ENCODE measurements at places on chromosomes 11 and 22. TPM values are rescaled to one million over a fixed set of nuclear protein-coding genes. Genes with fewer than 3 reads are reported as not detected.

GRCh38 chr11:37343290-37343689 is 745.3 kb upstream of the RAG2 start:
- no peak overlapping the region for H3K27ac ChIP-seq
- no peaks in the 10 kb centered on the region for H3K27me3 ChIP-seq
- DNase-seq: no peak
- H3K4me3 ChIP-seq: no peak overlapping the region
- no peaks in the 10 kb centered on the region for H3K36me3 ChIP-seq

GRCh38 chr11:61297341-61297740 is 2.2 kb upstream of the VWCE start:
- peaks cover 12% of the 10 kb centered on the region for H3K27me3 ChIP-seq
- H3K27ac ChIP-seq: no peak overlapping the region
- H3K4me1 ChIP-seq: peaks cover 33% of the 10 kb centered on the region
- DNase-seq: no peak

DNA sequence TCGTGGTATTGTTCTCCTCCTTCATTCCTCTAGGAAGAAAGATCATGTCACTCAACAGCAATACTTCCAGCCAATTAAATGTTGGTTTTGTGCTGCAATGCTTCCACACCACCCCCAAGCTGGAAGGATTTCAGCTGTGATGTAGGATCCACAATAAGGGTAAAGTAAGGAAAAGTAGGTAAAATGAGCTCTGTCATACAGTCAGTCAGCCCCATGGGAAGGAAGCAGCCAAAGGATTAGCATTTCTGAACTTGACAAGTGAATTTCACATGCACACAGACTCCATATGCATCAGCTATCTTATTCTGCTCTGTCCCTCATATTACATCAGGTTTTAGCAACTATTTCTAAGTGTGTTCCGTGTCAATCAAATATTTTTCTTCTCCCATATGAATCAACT is 197.9 kb downstream of the TTC28 start:
- H3K4me3 ChIP-seq: no peak overlapping the region
- no peak for DNase-seq
- H3K4me1 ChIP-seq: no peaks in the 10 kb centered on the region
- no peaks in the 10 kb centered on the region for H3K36me3 ChIP-seq

- no peak for DNase-seq
- no peak overlapping the region for H3K4me3 ChIP-seq
- no peak overlapping the region for H3K27ac ChIP-seq
- H3K27me3 ChIP-seq: no peaks in the 10 kb centered on the region
- H3K4me1 ChIP-seq: no peaks in the 10 kb centered on the region
- H3K36me3 ChIP-seq: no peaks in the 10 kb centered on the region
These were observed 8.5 kb upstream of the NAALADL1 start for GRCh38 chr11:65066805-65067291.

- peaks cover 25% of the 10 kb centered on the region for H3K27me3 ChIP-seq
- H3K27ac ChIP-seq: no peak overlapping the region
- DNase-seq: peak; percentile 82
- no peaks in the 10 kb centered on the region for H3K36me3 ChIP-seq
These were observed 4.9 kb upstream of the CELSR1 start for GRCh38 chr22:46542011-46542985.

EIF3F gene
- 270 TPM for total RNA-seq

PRG2 gene
- 1.6 TPM for total RNA-seq

TSSK2 gene
- not detected for total RNA-seq

LRP4 gene
- total RNA-seq: 0.18 TPM

OR10D3 gene
- not detected for total RNA-seq

CCDC73 gene
- total RNA-seq: not detected

MUC5AC gene
- not detected for total RNA-seq

USH1C gene
- not detected for total RNA-seq

OR52I2 gene
- total RNA-seq: not detected

KCNJ4 gene
- not detected for total RNA-seq

All from activated CD4-positive, alpha-beta T cell treated with anti-CD3 and anti-CD28 coated beads for 36 hours (primary cell).